ENCODE measurements at places on chromosomes 5 and 9.

GRCh38 chr9:91858213-91859030 is 91.6 kb downstream of the ROR2 start:
- no peak for DNase-seq

- no peak for DNase-seq
These were observed 36.3 kb downstream of the PLPP1 start for GRCh38 chr5:55498457-55498856.

DNA sequence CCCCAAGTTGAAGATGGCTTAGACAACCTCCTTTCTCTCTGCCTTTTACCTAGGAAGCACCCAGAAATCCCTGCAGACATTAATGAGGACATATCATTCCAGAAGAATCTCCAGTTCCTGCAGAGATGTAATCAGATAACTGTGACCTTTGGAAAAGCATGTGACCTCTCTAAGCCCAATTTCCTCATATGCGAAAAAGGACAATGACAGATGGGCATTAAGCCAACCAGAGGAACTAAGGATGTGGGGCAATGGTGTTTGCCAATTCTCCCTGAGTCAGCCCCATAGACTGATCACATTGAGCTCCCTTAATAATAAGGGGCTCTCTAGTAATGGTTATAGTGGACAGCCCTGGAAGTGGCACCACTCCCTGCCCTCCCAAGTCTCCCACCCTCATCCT is 10.1 kb upstream of the FOXI1 start:
- DNase-seq, result no peak

DNA sequence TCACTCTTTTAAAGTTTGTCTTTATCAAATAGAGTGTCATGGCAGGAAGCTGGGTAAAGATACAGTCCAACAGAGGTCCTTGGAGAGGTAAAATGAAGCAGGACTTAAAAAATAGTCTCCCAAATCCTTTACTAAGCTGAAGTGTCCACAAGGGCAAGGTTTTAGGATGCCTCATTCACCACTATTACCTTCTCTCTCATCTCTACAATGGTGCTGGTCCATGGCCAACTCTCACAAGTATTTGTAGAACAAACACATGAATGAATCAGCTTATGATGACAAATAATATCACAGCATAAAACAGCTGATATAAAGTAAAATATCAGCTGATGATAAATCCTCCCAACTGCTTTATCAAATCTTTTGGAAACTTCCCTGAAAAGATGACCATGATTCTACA is 162.3 kb upstream of the ZNF462 start:
- no peak for DNase-seq

- DNase-seq, result no peak
These were observed 283.2 kb upstream of the CLINT1 start for GRCh38 chr5:158142156-158142555.

GRCh38 chr9:71629578-71630215 is 138.6 kb downstream of the CEMIP2 start:
- DNase-seq, result no peak

- DNase-seq, result no peak
These were observed 30.9 kb downstream of the GALNT10 start for GRCh38 chr5:154221371-154221896.

DNA sequence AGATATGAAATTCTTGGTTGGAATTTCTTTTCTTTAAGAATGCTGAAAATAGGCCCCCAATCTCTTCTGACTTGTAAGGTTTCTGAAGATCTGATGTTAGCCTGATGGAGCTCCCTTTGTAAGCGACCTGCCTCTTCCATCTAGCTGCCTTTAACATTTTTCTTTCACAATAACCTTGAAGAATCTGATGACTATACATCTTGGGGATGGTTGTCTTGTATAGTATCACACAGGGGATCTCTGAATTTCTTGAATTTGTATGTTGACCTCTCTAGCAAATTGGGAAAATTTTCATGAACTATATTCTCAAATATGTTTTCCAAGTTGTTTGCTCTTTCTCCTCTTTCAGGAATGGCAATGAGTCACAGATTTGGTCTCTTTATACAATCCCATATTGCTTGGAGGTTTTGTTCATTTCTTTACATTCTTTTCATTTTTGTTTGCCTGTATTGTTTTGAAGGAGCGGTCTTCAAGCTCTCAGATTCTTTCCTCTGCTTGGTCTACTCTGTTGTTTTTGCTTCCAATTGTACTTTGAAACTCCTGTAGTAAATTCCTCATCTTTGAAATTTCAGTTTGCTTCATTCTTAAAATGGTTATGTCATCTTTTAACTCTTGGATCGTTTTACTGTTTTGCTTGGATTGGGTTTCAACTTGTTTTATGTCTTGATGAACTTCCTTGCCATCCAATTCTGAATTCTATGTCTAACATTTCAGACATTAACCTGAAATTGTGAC is 245.2 kb upstream of the TARS1 start:
- DNase-seq, result no peak

DNA sequence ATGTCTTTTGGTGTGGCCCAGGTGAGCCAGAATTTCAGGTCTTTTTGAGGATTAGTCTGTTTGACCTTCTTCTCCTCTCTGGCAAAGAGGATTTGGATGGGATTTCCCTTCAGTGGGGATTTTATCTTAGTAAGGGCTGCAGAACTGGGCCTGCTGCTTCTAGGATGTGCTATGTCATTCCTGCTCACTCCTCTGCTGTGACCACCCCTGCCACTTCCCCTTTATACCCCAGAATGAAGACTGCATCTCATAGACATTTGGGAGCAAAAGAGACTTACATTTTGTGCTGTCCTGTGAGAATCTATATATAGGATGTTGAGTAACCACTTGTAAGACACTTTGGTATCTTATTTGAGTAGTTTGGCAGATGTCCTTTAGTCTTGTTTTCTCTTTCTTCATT is 76.2 kb downstream of the ARHGAP26 start:
- no peak for DNase-seq

GRCh38 chr5:65475895-65476294 is 5.8 kb downstream of the ADAMTS6 start:
- no peak for DNase-seq

- no peak for DNase-seq
These were observed 192.1 kb upstream of the TRIM32 start for GRCh38 chr9:116494815-116495634.

- no peak for DNase-seq
These were observed 69.1 kb downstream of the PSAT1 start for GRCh38 chr9:78365748-78366697.

Measured in caudate nucleus (tissue), 63 donors.